Mononuclear cell (primary cell): ENCODE measurements at places on chromosomes 2 and 18. TPM values are rescaled to one million over a fixed set of nuclear protein-coding genes. Genes with fewer than 3 reads are reported as not detected.

DSEL gene
- 1.5 TPM for total RNA-seq

SLC4A5 gene
- total RNA-seq = 6.7 TPM

C2orf81 gene
- 0.94 TPM for total RNA-seq

TSPYL6 gene
- total RNA-seq = not detected

TWIST2 gene
- 0.21 TPM for total RNA-seq

CRYGC gene
- not detected for total RNA-seq

PER2 gene
- total RNA-seq = 18.7 TPM

GRHL1 gene
- total RNA-seq = 3.9 TPM

PSD4 gene
- 47.2 TPM for total RNA-seq

UGP2 gene
- 57.4 TPM for total RNA-seq

UBXN2A gene
- 16.7 TPM for total RNA-seq

IL36A gene
- not detected for total RNA-seq

COL3A1 gene
- total RNA-seq = 0.42 TPM

SRD5A2 gene
- not detected for total RNA-seq

IL1F10 gene
- total RNA-seq = not detected

KIAA2012 gene
- total RNA-seq = not detected

ABHD1 gene
- 0.10 TPM for total RNA-seq

ARHGEF33 gene
- total RNA-seq = under 0.01 TPM

RPL31 gene
- 2,030 TPM for total RNA-seq

KCNE4 gene
- total RNA-seq = under 0.01 TPM

CRYGD gene
- total RNA-seq = not detected

CYP27A1 gene
- total RNA-seq = 10.8 TPM

SLC16A14 gene
- 0.31 TPM for total RNA-seq

CFAP65 gene
- 0.10 TPM for total RNA-seq

ADRA2B gene
- 1.5 TPM for total RNA-seq

TEX44 gene
- total RNA-seq = not detected

PROKR1 gene
- under 0.01 TPM for total RNA-seq

SLC9A4 gene
- under 0.01 TPM for total RNA-seq

SLC11A1 gene
- 126 TPM for total RNA-seq

SCN7A gene
- under 0.01 TPM for total RNA-seq

CHRNA1 gene
- total RNA-seq = 0.21 TPM

KCNG2 gene
- total RNA-seq = 0.10 TPM

DLGAP1 gene
- total RNA-seq = 0.42 TPM

TPGS2 gene
- total RNA-seq = 35.5 TPM

DES gene
- 1.3 TPM for total RNA-seq

PDK1 gene
- total RNA-seq = 58.4 TPM

LYG1 gene
- 0.52 TPM for total RNA-seq

SOCS6 gene
- total RNA-seq = 12.0 TPM
